ENCODE measurements at places on chromosomes 2 and 18.

- DNase-seq: no peak
These were observed 191.4 kb upstream of the VRK2 start for GRCh38 chr2:57855212-57855611.

DNA sequence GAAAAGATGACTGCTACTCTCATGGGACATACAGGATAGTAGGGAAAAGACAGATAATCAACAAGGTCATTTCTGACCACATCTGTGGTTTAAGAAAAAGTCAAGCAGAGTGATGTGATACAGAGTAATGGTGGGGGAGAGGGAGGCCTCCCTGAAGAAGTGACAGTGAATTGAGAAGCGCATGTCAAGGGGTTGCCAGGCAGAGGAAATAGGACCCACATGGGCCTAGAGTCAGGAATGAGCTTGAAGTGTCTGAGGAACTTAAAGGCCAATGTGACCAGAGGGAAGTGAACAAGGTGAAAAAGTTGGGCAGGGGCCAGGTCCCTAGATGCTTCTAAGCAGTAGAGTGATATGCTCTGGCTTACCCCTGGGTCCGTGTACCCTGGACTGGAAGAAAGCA, 113.5 kb upstream of the PPP1CB start:
- DNase-seq: no peak

GRCh38 chr2:58916063-58916462, 674.9 kb upstream of the FANCL start:
- no peak for DNase-seq

DNA sequence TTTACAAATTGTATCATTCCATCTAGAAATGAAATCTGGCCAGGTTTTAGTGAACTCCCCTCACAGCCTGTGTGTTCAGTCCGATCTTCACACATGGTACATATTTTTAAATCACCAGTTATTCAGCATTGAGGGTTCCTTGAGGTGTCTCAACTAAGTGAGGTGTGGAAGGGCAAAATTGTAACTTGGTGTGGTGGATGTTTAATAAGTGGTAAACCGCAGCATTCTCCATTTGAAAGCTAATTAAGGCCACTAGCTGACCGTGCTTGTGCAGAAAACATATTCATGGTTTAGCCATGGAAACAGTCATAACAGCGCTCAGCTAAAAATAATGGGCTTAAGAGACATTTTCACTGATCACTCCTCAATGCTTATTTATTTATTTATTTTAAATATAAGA, 786.2 kb upstream of the FANCL start:
- no peak for DNase-seq

- DNase-seq: no peak
These were observed 69.9 kb downstream of the OSBPL6 start for GRCh38 chr2:178264211-178264610.

- DNase-seq: no peak
These were observed 201.1 kb downstream of the GULP1 start for GRCh38 chr2:188492751-188493150.

GRCh38 chr2:69916106-69916505, 1.2 kb downstream of the MXD1 start:
- no peak for DNase-seq

GRCh38 chr2:23283653-23284052, 101.3 kb upstream of the KLHL29 start:
- DNase-seq: peak; percentile 32

- DNase-seq: peak; percentile 80
These were observed 214.6 kb downstream of the TRIB2 start for GRCh38 chr2:12931186-12931844.

DNA sequence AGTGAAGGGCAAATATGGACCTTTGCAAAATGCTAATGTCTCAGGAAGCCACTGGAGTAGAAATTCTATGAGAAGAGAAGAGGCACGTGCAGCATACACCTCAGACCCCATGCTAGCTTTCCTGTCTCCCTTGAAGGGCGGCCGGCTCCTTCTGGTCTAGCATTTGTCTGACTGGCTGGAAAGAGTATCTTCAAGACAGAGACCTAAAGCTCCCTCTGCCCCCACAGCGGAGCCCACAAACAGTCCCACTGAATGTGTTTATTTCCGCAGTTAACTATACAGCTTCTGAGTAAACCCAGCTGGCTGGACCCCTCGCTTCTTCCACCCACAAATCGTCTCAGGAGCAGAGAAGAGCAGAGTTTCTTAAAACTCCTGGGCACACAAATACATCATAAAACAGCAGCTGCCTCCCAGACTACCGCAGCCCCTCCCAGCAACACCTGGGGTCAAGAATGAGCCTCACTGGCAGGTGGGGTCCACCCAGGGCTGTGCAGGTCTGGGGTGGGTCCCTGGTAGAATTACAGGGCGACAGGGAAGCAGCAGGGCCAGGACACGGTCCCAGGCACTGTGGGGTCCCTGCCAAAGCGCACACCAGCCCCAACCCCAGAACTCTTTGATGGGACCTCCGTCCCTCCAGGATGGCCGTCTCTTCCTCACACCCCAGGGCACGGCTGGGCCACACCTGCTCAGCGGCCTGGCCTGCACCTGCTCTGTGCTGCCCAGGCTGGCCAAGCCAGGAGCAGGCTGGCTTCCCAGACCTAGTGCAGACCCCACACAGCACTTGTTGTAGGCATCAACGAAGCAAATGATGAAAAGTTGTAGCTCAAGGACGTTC, 103.8 kb downstream of the PXDN start:
- DNase-seq: no peak
